Hindlimb muscle (tissue), 1 donor: ENCODE measurements at places on chromosomes 12 and 14. TPM values are rescaled to one million over a fixed set of nuclear protein-coding genes. Genes with fewer than 3 reads are reported as not detected.

TMEM179 gene
- polyA plus RNA-seq: 0.86 TPM

RNASE3 gene
- 0.27 TPM for polyA plus RNA-seq

KLRD1 gene
- 0.59 TPM for polyA plus RNA-seq

RND1 gene
- polyA plus RNA-seq: 0.37 TPM

TWF1 gene
- 25.1 TPM for polyA plus RNA-seq

PLEKHG7 gene
- 0.85 TPM for polyA plus RNA-seq

TMEM253 gene
- 0.62 TPM for polyA plus RNA-seq

STYK1 gene
- not detected for polyA plus RNA-seq

SNAPC1 gene
- polyA plus RNA-seq: 4.5 TPM

PAX9 gene
- polyA plus RNA-seq: 0.23 TPM

IL22 gene
- not detected for polyA plus RNA-seq
